Activated gamma-delta T cell treated with anti-CD3 and anti-CD28 coated beads, Interleukin-2, amount 50 U/mL, for 16 hours (primary cell): ENCODE measurements at places on chromosomes 4 and X.

- DNase-seq, result no peak
Observed at GRCh38 chr4:188783606-188784160, 644.4 kb downstream of the TRIML1 start.

DNA sequence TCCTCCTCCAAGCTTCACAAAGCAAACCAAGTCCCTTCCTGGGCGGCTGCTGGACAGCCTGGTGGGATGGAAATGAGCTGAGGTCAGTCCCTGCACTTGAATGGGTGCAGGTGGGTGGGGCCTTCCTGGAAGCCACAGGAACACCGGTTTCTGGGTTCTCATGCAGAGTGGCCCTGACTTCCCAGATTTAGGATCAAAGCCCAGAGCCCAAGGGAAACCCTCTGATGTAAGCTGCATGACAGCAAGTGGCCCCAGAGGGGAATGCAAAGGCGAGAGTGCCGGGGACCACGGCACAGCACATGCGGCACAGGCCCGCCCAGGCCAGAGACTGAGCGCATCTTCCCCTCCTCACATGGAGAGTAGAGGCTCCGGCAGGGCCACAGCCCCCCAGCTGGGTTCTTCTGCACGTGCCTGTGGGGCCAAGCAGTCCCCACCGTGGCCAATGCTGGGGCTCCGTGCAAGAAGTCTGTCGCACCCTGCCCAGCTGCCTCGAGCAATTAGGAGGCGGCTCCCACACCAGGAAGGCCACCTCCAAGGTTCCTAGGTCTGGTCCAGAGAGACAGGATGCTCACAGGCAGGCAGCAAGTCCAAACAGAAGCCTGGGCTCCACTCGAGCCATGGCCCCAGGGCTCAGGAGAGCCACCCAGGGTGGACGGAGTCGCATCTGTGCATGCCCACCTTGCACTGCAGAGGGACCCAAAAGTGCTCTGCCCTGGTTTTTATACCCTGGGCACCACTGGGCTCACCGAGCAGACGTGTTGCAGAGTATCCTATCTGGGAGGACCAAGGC is 83.0 kb downstream of the HTRA3 start:
- DNase-seq, result no peak

GRCh38 chr4:137200322-137200721 is 332.0 kb downstream of the PCDH18 start:
- no peak for DNase-seq

DNA sequence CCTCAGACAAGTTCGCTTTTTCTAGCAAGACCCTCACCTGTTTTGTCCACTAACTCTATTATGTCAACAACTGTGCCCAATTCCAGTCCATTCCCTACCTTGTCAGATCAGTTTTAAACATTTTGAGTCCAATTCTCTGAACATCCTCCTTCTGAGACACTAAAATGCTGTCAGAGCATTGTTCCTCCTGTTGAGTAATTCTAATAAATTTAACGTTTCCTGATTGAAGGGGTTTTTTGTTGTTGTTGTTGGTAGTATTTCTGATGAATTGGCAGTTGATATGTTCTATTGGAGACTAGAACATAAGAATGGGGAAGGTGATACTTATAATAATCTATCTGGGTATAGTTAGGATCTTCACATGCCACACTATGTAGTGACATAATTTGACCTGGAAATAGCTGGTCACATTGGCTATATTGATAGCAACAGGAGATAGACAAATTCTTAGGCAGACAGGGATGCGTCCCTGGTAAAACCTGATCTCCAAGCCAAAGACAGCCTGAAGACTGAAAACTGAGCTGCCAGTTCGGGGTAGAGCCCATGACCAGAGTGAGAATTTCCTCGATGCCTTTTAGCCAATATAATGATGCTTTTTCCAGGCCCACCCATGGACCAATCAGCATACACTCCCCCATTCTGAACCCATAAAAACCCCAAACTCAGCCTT is 12.4 kb upstream of the CXCL2 start:
- no peak for DNase-seq

DNA sequence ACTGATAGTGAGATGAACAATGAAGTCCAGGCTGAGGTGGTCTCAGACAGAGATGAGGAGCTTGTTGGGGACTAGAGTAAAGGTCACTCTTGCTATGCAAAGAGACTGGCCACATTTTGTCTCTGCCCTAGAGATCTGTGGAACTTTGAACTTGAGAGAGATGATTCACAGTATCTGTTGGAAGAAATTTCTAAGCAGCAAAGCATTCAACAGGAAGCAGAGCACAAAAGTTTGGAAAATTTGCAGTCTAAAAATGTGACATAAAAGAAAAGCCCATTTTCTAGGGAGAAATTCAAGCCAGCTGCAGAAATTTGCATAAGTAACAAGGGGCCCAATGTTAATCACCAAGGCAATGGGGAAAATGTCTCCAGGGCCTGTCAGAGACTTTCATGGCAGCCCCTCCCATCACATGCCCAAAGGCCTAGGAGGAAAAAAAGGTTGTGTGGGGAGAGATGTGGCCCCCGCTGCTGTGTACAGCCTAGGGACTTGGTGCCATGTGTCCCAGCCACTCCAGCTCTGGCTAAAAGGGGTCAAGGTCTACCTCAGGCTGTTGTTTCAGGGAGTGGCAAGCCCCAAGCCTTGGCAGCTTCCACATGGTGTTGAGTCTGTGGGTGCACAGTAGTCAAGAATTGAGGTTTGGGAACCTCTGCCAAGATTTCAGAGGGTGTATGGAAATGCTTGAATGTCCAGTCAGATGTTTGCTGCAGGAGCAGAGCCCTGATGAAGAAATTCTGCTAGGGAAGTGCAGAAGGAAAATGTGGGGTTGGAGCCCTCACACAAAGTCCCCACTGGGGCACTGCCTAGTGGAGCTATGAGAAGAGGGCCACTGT is 262.8 kb downstream of the DKK2 start:
- DNase-seq, result no peak
